ENCODE measurements at places on chromosomes 2 and 18.

DNA sequence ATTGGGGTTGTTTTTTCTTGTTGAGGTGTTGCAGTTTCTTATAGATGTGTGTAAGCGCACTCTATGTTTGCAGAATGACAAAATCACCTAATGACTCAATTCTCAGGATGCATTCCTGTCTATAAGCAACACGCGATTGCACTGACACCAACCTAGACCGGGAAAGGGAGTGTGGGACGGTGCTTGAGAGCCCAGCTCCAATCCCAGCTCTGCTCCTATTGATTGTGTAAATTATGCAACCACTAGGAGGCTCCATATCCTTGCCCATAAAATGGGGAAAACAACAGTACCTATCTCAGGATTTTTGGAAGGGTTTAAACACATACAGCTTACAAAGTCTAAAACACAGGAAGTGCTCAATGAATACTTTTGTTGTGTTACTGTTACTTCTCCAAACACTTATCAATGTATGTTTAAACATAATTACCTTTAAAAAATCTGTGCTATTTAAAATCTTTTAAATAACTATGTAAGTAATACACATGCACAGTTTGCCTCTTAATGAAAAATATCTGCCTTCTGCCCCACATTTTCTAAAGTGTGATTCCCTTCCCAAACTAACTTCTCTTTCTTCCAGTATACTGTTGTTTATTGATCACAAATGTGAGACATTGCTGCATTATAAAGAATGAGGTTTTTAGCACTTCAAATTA lies 132.5 kb downstream of the SPHKAP start:
- DNase-seq, result peak; percentile 20

- no peak for DNase-seq
These were observed 61.6 kb upstream of the NOSTRIN start for GRCh38 chr2:168740788-168741187.

GRCh38 chr2:17864676-17865075 lies 13.8 kb upstream of the KCNS3 start:
- DNase-seq, result no peak

- DNase-seq, result no peak
These were observed 142.3 kb upstream of the ZFP36L2 start for GRCh38 chr2:43368483-43369385.

DNA sequence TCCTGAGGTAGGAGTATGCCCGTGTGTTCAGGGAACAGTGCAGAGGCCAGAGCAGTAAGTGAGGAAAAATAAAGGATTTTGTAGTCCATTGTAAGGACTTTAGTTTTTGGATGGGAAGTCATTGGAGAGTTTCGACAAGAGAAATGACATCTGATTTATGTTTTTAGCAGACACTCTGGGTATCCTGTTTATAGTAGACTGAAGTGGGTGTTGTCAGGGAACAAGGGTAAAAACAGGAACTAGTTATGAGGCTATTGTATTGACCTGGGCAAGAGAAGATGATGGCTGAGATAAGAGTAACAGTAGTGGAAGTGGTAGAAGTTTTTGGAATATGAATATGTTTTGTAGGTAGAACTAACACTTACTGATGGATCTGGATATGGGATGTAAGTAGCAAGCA lies 59.8 kb downstream of the GTF2A1L start:
- DNase-seq, result no peak

DNA sequence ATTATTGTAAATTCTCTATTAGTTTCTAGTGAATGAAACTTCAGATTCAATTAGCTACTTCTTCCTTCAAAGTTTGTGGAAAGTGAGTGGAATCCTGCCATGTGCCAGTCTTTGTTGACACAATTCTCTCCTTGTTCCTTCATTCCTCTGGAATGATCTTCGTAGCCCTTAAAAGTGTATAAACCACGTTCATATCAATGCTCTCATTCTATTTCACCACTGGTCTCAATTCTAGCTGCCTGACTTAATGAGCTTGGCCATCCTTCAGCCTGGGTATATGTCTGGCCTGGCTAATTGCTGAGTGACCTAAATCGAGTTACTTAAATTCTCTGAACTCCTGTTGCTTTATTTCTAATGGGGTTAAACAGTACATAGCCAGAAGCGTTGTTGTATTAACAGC lies 43.5 kb downstream of the INSIG2 start:
- no peak for DNase-seq

DNA sequence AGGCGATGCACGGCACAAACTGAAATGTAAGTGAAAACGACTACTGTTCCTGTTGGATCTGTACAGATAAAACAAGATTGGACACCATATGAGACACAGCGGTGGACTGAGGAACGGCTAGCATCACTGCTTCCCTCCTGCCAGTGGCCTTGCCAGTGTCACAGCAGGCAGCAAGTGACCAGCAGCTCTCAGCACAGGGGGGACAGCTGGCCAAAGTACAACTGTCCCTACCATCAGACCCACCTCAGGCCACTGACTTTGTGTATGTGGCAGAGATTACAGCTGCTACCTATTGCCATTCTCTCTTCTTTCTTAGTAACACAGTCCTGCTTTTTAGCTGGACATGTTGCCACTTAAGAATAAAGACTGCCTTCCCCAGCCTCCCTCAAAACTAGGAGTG lies 80.0 kb upstream of the SLC66A3 start:
- no peak for DNase-seq
